ENCODE measurements at places on chromosomes 6 and 20.

DNA sequence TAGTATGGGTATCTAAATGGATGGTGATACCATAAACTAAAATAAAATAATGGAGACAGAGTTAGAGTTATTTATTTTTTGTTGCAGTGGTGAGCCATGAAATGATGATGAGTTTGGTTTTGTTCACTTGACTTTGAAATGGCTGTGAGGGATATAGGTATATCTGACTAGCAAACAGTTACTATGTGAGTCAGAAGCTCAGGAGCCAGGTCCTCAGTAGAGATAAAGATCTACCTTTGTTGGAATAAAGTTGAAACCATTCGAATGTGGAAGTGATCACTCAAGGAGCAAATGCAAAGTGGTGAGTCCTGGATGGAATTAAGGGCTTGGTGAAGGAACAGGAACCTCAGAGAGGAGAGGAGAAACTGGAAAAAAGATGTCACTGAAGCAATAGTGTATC lies 86.0 kb upstream of the TPD52L1 start:
- DNase-seq, result no peak

GRCh38 chr20:61814726-61815125 lies 251.0 kb downstream of the TAF4 start:
- no peak for DNase-seq

DNA sequence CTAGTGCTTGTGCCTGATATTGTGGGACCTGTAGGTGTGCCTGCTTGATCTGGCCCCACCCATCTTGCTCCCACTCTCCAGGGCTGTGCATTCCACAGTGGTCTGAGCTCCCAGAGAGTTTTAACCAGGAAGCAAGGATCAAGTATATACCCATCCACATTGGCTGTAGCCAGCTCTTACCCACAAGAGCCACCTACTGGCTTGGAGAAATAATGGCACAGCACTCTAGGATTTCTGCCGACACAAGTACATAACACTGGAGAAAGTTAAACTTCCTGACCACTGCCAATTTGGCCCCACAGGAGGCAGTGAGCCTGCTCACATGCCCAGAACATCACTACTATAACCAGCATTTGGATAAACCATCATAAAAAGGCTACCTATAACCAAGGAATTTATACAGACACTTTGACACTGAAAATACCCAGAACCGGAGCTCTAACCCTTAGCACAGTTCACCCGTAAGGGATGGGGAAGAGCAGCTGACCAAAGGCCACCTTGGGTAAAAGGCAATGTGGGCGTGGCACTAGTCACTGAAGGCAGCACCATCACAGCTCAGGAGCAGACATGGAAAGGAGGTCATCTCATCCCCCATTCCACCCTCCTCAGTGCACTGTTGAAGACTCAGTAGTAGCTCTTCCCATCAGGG lies 440.4 kb downstream of the BTBD3 start:
- no peak for DNase-seq

DNA sequence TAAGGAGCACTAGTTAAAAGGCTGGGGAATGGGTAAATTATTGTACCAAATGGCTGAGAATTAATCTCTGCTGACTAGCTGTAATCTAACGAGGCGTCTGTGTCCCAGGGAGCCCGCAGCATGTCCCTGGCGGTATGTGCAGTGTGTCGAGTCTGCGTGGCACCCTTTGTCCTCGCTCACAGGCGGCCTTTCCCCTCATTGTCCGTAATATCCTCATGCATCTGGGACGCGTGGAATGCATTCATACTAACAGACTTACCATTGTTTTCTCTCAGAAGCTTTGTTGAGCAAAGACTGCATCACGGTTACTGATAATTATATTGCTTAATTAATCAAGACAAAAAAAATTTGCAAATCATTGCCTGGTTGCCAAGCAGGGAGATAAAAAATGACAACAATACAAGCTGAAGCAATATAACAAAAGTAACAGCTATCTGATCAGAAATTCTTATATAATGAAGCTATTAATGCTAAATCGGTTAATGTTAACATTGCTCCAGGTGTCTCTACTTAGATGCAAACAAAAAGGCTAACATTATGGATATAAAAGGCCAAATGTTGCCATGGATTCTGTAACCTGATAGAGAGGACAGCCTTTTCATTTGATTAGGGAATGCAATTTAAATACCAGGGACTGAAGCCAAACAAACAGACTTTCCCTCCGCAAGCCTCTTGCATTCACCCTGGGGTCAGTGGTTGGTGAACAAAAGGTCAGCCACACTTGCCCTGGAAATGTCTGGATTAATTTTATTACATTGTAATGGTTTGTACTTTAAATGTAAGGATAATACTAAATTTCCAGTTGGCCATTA lies 124.8 kb downstream of the INSM1 start:
- DNase-seq, result no peak

DNA sequence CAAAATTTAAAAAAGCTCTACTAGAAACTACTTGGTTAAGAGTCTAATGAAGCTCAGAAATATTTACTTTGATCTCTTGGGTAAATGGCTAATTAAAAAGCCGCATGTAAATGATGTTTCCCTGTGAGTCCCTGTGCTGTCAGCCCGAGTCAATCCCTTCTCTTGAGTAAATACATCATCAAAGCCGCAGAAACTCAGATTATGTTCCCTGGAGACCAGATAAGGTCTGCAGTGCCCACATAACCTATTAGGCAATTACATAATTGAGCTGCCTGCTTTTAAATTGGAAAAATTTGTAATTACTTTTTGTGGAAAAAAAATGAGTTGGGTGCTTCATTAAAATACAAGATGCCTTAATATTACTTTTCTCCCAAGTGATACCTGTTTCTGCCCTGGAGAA lies 83.1 kb downstream of the KIZ start:
- no peak for DNase-seq
